HepG2 (cell line): ENCODE measurements at places on chromosomes 11 and 22. TPM values are rescaled to one million over a fixed set of nuclear protein-coding genes. Genes with fewer than 3 reads are reported as not detected.
A peak's percentile ranks its signal among the peaks of the same experiment; 100 is the strongest.

DNA sequence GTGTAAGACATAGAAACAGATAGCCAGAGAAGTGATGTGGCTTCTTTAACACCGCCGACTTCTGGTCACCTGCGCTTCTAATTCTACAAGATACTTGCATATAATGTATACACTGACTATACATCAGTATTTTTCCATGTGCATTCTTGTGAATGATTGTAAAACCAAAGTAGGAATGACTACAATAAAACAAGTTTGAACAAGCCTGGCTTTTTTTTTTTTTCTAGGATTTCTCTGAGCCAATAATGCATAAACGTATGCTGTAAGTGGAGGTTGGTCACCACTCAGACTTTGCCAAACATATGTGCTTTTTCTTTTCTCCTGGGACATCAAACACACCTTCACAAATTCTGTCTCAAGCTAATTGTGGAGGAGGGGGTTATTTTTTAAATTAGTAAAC, 237.8 kb upstream of the KIRREL3 start:
- no peaks in the 10 kb centered on the region for H3K36me3 ChIP-seq
- H3K27me3 ChIP-seq = no peaks in the 10 kb centered on the region
- H3K27ac ChIP-seq = no peak overlapping the region
- H3K4me3 ChIP-seq = no peak overlapping the region
- no peaks in the 10 kb centered on the region for H3K4me1 ChIP-seq

- H3K36me3 ChIP-seq = no peaks in the 10 kb centered on the region
- peaks cover 3% of the 10 kb centered on the region; the same call in 1 of the 2 replicates for H3K27me3 ChIP-seq
- no peak overlapping the region for H3K4me3 ChIP-seq
- H3K4me1 ChIP-seq = no peaks in the 10 kb centered on the region
- DNase-seq = no peak
- no peak overlapping the region for H3K27ac ChIP-seq
These were observed 16.5 kb downstream of the WT1 start for GRCh38 chr11:32418836-32419235.

The MUC2 gene
- not detected in 2 replicates for total RNA-seq

The DRICH1 gene
- 0.15 and 0.66 TPM in 2 replicates for total RNA-seq

DNA sequence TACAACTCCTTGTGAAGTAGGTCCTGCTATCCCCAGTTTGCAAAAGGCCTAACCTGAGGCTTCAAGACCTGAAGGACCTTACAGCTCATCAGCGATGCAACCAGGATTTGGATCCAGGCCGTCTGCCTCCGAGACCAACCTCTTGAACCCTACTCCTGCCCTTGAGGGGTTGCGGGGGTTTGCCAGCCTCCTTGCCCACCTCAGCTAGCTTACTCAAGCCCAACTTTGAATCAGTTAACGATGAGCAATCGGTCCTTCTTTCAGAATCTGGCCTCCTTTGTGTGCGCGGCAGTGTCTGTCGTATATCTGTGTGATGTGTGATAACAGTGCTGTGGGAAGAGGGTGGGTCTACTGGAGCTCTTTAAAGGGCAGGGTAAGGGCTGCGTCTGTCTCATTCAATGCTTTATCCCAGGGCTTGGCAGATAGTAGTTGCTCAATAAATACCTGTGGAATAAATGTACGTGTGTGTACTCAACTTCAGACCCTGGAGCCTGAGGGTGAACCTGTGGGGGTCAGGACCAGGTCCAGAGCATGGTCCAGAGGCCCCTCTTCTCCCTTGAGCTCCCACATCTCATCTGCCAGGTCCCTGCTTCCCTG, 3.2 kb downstream of the CHRM1 start:
- DNase-seq = no peak
- H3K27me3 ChIP-seq = peaks cover 34% of the 10 kb centered on the region; the same call in 2 of the 3 replicates
- H3K36me3 ChIP-seq = no peaks in the 10 kb centered on the region
- H3K4me3 ChIP-seq = no peak overlapping the region
- H3K4me1 ChIP-seq = no peaks in the 10 kb centered on the region

DNA sequence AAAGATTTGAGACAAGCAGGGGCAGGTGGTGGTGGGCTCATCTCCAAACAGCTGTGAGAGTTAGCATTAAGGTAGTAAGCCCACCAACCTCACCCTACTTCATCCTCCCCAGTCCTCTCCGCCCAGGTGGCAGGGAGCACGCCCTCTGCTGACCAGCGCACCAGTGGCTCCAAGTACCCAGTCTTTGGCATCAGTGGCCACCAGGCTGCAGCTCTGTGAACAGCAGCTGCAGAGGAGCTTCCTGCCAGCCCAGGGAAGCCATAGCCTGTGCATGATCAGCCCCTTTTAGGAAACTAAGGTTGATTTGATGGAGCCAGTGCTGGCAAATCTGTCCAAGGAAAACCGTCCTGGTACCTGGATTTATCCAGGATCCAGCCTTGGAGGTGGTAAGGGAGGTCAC, 21.7 kb downstream of the CAVIN3 start:
- no peaks in the 10 kb centered on the region for H3K36me3 ChIP-seq
- H3K27ac ChIP-seq = no peak overlapping the region
- H3K27me3 ChIP-seq = peaks cover under 1% of the 10 kb centered on the region; the same call in 2 of the 3 replicates
- peak; percentile 38 for DNase-seq
- H3K4me3 ChIP-seq = no peak overlapping the region

The MUC6 gene
- total RNA-seq = not detected in 2 replicates

DNA sequence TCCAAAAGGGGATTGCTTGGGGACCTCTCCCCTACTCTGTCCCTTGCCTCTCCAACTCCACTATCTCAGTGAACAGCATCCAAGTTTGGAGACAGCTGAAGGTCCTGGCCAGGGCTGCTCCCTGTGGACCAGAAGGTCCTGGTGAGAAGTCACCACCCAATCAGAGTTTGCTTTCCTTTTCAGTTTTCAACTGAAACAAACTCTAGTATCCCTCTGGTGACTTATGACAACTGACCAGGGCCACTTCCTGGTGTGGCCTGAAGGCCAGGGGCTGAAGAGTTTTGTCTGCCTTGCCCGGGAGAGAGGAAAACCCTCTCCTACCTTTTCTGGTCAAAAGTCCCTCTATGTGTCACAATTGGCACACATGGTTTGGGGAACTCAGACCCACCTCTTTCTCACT, 5.1 kb downstream of the JAML start:
- no peak overlapping the region for H3K27ac ChIP-seq
- no peaks in the 10 kb centered on the region for H3K36me3 ChIP-seq
- no peak for DNase-seq
- H3K27me3 ChIP-seq = no peaks in the 10 kb centered on the region
- peaks cover 37% of the 10 kb centered on the region for H3K4me1 ChIP-seq

- H3K36me3 ChIP-seq = peaks cover 20% of the 10 kb centered on the region; the same call in 2 of the 3 replicates
- no peak overlapping the region for H3K27ac ChIP-seq
- DNase-seq = no peak
- no peaks in the 10 kb centered on the region for H3K27me3 ChIP-seq
These were observed 52.9 kb downstream of the PANX1 start for GRCh38 chr11:94181526-94181925.

- no peak overlapping the region for H3K27ac ChIP-seq
- H3K4me3 ChIP-seq = no peak overlapping the region
- no peaks in the 10 kb centered on the region for H3K27me3 ChIP-seq
- peaks cover 31% of the 10 kb centered on the region for H3K36me3 ChIP-seq
These were observed 37.1 kb upstream of the PPP6R3 start for GRCh38 chr11:68423481-68423880.

- no peaks in the 10 kb centered on the region for H3K27me3 ChIP-seq
- no peaks in the 10 kb centered on the region for H3K36me3 ChIP-seq
- H3K4me3 ChIP-seq = no peak overlapping the region
- DNase-seq = no peak
- H3K27ac ChIP-seq = no peak overlapping the region
- H3K4me1 ChIP-seq = no peaks in the 10 kb centered on the region
These were observed 375.9 kb downstream of the GUCY1A2 start for GRCh38 chr11:106642331-106642730.

- H3K36me3 ChIP-seq = no peaks in the 10 kb centered on the region; the same call in none of the 2 replicates
- H3K27me3 ChIP-seq = no peaks in the 10 kb centered on the region
- no peak overlapping the region for H3K27ac ChIP-seq
These were observed 77.5 kb downstream of the DENND5A start for GRCh38 chr11:9187616-9188015.

GRCh38 chr11:1653541-1654387, 24.2 kb downstream of the KRTAP5-5 start:
- no peaks in the 10 kb centered on the region; the same call in 2 of the 3 replicates for H3K27me3 ChIP-seq
- H3K4me1 ChIP-seq = peaks cover 78% of the 10 kb centered on the region
- no peak overlapping the region for H3K4me3 ChIP-seq
- no peak for DNase-seq

- H3K4me1 ChIP-seq = no peaks in the 10 kb centered on the region
- no peak overlapping the region for H3K4me3 ChIP-seq
- DNase-seq = no peak
- H3K36me3 ChIP-seq = no peaks in the 10 kb centered on the region
These were observed 89.1 kb upstream of the DBX1 start for GRCh38 chr11:20249378-20249777.

DNA sequence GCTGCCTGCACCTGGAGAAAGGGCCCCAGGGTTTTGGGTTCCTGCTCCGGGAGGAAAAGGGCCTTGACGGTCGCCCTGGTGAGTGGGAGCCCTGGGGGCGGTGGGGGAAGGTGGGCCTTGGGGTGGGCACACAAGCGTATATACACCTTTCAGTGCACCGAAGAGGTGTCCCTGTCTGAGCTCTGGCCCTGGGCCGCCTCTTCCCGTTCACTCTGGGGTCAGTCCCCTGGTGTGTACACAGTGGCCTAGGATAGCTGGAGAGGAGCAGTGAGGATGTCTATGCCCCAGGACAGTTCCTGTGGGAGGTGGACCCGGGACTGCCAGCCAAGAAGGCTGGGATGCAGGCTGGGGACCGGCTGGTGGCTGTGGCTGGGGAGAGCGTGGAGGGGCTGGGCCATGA, 2.8 kb downstream of the NHERF4 start:
- H3K27me3 ChIP-seq = no peaks in the 10 kb centered on the region; the same call in 1 of the 2 replicates
- no peak overlapping the region for H3K4me3 ChIP-seq
- DNase-seq = no peak
- peaks cover 33% of the 10 kb centered on the region for H3K4me1 ChIP-seq
- H3K27ac ChIP-seq = no peak overlapping the region

DNA sequence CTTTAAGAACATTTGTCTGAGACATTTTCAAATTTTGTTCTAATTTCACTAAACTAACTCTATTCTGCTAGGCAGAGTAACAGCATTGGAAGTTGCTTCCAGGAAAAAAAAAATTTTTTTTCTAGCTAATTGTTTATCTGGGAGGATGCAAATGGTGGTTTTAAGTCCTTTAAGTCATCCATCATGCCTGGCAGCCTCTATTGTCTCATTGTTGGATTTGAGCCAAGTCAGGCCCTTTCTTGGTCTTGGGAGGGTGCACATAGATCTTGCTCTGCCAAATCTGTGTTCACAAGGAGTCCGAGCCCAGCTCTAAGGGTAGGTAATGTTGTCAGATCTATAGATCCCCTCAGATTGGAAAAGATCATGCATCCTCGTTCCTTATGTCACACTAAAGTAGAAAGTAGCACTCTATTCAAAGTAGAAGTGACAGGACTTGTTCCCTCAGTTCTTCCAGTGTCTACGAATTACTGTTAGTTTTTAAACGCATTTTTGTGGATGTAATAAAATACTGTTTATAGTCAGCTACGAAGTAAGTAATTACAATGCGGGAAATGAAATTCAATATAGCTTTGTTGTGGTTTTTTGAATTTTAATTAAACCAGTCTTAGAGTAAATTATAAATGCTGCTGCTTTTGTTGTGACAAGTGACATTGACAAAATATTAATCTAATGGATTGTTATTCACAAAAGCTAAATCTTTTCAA, 166.0 kb upstream of the RASSF10 start:
- no peaks in the 10 kb centered on the region for H3K36me3 ChIP-seq
- no peak overlapping the region for H3K27ac ChIP-seq
- H3K4me1 ChIP-seq = peaks cover 68% of the 10 kb centered on the region
- no peak overlapping the region for H3K4me3 ChIP-seq
- DNase-seq = no peak

- H3K27ac ChIP-seq = no peak overlapping the region
- H3K36me3 ChIP-seq = no peaks in the 10 kb centered on the region
- no peak for DNase-seq
- no peaks in the 10 kb centered on the region for H3K4me1 ChIP-seq
- peaks cover 19% of the 10 kb centered on the region; the same call in 2 of the 3 replicates for H3K27me3 ChIP-seq
These were observed 25.4 kb upstream of the FXYD2 start for GRCh38 chr11:117849781-117850414.

The LUZP2 gene
- total RNA-seq = not detected in 2 replicates

DNA sequence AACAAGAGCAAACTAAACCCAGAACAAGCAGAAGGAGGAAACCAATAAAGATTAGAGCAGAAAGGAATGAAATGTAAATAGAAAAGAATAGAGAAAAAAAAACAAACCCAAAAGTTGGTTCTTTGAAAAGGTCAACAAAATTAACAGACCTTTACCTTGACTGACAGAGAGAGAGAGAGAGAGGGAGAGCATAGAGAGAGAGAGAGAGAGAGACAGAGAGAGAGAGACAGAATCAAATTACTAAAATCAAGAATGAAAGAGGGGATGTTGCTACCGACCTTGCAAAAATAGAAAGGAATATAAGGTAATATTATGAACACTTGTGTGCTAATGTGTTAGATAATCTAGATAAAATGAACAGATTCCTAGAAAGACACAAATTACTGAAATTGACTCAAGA, 22.6 kb upstream of the AMPD3 start:
- no peaks in the 10 kb centered on the region for H3K36me3 ChIP-seq
- H3K4me3 ChIP-seq = no peak overlapping the region
- no peak for DNase-seq

The NXPE4 gene
- not detected in 2 replicates for total RNA-seq

The OR52E8 gene
- total RNA-seq = not detected in 2 replicates

DNA sequence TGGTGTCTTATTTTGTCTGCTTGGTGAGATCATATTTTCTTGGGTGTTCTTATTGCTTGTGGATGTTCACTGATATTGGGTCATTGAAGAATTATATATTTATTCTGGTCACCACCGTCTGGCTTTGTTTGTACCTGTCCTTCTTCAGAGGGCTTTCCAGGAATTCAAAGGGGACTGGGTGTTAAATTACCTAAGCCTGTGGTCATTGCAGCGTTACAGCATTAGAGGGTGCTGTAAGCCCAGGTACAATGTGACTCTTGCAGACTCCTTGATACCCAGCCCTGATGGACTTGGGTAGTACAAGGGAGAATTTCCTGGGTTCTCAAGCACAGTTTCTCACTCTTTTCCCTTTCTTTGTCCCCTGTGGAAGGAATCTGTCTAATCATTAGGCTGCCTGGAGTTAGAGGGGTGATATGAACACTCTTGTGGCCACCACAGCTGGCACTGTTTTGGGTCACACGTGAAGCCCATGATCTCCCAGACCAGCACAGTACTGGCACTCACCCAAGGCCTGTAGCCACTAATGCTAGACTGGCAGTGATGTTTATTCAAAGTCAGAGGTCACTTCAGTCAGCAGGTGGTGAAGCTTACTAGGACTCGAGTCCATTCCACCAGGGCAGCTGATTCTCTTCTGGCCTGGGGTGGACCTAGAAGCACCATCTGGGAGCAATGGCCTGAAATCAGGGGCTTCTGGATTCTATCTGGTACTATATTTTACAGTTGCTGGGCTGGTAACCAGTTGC, 56.1 kb upstream of the NARS2 start:
- H3K27ac ChIP-seq = no peak overlapping the region
- no peaks in the 10 kb centered on the region for H3K36me3 ChIP-seq
- no peak for DNase-seq
- no peak overlapping the region for H3K4me3 ChIP-seq
- H3K4me1 ChIP-seq = peaks cover 11% of the 10 kb centered on the region; the same call in 1 of the 2 replicates
- H3K27me3 ChIP-seq = no peaks in the 10 kb centered on the region

DNA sequence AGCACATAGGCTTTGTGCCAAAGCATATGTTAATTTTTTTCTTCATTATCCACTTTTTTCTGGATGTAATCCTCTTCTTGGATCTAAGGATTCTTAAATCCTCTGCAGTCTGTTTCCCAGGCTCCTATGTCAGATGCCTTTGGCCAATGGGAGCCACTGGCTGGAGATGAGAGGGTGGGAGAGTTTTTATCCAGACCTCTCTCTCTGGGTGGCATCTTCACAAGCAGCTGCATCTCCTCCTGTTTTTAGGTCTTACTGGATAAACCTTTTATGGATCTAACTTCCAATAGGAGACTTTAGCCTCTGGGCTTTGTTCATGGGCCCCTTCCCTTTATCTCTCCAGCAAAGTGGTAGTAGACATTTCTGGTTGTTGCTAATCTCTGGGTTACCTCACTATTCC, 22.4 kb upstream of the MPPED2 start:
- no peak overlapping the region for H3K4me3 ChIP-seq
- no peak overlapping the region for H3K27ac ChIP-seq
